ENCODE measurements at places on chromosomes 12 and 14.
A peak's percentile ranks its signal among the peaks of the same experiment; 100 is the strongest.

GRCh38 chr12:69978020-69978419, 153.0 kb downstream of the MYRFL start:
- DNase-seq: no peak

GRCh38 chr14:59131938-59132795, 56.3 kb upstream of the DAAM1 start:
- DNase-seq: no peak

DNA sequence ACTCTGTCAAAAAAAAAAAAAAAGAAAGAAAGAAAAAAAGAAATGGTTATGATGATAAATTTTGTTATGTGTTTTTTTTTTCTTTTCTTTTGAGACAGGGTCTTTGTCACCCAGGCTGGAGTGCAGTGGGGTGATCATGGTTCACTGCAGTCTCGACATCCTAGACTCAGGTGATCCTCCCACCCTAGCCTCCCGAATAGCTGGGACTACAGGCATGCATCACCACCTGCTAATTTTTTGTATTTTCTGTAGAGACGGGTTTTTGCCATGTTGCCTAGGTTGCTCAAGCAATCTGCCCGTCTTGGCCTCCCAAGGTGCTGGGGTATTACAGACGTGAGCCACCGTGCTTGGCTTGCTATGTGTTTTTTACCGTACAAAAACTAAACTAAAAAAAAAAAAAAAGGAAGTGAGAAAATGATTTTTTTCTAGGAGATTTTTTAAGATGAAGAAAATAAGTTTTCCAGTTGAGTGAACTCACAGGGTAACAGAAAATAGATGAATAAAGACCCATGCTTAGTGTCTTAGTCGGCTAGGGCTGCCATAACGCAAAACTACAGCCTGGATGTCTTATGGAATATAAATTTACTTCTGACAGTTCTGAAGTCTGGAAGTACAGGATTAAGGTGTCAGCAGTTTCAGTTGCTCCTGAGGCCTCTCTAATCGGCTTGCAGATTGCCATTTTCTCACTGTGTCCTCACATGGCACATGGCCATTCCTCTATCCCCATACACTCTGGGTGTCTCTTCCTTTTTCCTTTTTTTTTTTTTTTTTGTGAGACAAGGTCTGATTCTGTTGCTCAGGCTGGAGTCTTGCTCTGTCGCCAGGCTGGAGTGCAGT, 13.2 kb upstream of the APOF start:
- no peak for DNase-seq

- DNase-seq: no peak
Measured at GRCh38 chr12:104276273-104277131, 27.0 kb upstream of the EID3 start.

DNA sequence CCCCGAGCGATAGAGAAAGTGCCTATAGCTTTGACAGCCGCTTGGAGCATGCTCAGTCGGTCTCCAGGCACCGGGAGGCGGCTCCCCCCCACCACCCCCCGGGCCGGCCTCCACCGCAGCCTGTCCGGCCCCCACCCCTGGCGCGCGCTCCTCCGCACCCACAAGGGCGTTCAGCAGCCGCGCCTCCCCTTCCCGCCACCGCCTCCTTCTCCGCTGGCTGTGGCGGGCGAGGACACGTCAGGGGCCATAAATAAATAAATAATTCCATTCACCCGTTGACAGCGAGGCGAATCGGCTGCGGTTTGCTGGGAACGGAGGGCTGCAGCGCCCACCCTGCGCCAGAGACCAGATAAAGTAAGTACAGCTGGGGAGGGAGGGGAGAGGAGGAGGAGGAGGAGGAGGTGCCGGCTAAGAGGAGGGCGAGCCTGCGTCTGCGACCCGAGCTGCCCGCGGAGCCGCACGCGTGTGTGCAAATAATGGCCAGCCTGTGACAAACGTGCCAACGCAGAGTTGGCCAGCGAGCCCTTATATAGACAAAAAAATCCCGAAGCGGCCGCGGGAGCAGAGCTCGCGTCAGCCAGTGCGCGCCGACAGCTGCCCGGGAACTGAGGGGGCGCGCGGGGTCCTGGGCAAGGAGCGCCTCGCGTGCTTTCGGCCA, at the start of gene SLC16A7:
TSS of gene SLC16A7 (plus strand) at position 147 of the 658 bp plus-strand sequence. CDS start 108,773 bp downstream, outside the sequence.
- DNase-seq: peak; percentile 69

DNA sequence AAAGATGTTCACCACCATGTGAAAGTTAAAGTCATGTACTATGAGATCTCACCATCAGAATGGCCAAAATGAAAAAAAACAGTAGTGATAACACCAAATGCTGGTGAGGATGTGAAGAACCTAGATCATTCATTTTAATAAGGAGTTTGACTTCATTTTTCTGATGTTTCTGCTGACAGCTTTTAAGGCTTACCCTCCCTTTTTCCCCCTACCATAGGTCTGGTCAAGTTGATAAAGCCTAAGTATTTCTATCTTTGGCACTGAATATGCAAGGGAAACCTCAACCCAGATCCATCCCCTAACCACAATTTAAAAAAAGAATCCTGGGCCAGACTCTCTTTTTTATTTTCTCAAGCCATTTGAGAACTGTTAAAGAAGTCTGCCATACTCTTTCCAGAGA, 689.6 kb upstream of the FOXG1 start:
- no peak for DNase-seq

GRCh38 chr12:126843915-126844669, 1422.9 kb upstream of the TMEM132C start:
- DNase-seq: no peak

GRCh38 chr12:121793440-121793837, at the start of gene RHOF:
RHOF (minus strand) TSS chr12:121793688; CDS start chr12:121793633, 55 bp downstream.
- DNase-seq: no peak

GRCh38 chr12:14272956-14273912, 92.2 kb upstream of the ATF7IP start:
- no peak for DNase-seq

- peak; percentile 85 for DNase-seq
Measured at GRCh38 chr14:73472185-73473114, 14.1 kb upstream of the NUMB start.

DNA sequence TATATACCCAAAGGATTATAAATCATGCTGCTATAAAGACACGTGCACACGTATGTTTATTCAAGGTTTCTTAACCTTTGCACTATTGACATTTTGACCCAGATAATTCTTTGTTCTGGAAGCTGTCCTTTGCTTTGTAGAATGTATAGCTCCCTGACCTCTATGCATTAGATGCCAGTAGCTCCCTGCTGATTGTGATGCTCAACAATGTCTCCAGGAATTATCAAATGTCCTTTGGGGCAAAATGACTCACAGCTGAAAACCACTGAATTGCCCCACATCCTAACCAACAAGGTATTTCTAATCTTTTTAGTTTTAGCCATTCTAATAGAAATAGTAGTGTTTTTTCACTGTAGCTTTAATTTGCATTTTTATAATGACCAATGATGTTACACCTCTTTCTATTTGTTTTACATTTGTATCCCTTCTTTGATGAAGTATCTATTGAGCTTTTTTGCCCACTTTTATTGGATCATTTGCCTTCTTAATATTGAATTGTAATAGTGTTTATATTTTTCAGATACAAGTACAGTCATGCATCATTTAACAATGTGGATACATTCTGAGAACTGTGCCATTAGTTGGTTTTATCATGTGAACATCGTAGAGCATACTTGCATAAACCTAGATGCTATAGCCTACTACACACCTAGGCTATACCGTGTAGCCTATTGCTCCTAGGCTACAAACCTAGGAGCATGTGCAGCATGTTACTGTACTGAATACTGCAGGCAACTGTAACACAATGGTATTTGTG, 10.4 kb upstream of the NOPCHAP1 start:
- no peak for DNase-seq

GRCh38 chr12:96892104-96892503, 15.0 kb upstream of the NEDD1 start:
- no peak for DNase-seq

- no peak for DNase-seq
Measured at GRCh38 chr12:121814429-121815119, 10.8 kb downstream of the SETD1B start.

DNA sequence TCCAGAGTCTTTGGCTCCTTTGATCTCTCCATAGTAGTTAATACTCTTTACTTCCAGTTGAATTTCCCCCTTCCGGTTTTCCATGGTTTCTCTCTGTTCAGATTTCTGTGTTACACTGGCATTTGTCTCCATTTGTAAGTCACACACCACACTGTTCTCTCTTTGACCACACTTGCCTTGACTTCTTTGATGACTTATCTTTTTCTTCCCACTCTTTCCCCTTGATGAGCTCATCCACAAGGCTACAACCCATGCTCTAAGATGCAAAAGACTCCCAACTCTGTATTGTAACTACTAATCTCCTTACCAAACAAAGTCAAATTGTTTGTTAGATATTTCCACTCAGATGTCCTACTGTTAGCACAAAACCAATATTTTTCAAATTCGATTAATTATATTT, 242.7 kb upstream of the E2F7 start:
- DNase-seq: no peak

- no peak for DNase-seq
Measured at GRCh38 chr12:51889216-51890132, 1.6 kb downstream of the ANKRD33 start.

DNA sequence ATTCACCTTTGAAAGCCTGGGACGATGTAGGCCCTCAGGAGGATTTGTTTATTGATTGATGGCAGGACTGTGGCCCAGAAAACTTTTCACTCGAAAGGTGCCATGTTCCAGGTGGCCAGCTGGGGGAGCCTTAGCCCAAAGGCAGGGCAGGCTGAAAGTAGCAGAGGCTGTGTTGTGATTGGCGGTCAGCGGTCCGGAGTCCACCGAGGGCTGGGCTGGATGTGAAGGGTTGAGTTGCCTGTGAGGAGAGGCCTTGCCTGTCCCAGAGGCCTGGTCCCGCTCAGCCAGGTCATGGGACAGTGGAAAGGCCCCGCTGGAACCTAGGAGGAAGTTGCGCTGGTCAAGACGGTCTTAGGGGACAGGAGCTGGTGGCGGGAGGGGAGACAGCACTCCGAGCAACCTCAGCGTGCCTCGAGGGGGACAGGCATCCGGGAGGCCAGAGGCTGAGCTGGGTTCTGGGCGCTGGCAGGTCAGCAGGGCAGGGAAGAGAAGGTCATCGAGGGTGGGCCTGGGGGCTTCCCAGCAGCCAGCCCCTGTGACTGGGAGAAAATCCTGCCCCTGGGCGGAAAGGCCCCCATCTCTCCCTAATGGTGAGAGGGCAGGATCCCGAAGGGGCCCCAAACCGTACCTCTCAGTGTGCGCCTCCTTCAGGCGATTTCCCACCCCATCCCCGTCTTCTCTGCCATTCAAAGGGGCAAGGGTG, 26.3 kb downstream of the CMA1 start:
- DNase-seq: no peak

GRCh38 chr12:90062799-90063198, 354.2 kb upstream of the ATP2B1 start:
- DNase-seq: no peak

GRCh38 chr14:20782280-20782890, 1.3 kb downstream of the RNASE6 start:
- no peak for DNase-seq

DNA sequence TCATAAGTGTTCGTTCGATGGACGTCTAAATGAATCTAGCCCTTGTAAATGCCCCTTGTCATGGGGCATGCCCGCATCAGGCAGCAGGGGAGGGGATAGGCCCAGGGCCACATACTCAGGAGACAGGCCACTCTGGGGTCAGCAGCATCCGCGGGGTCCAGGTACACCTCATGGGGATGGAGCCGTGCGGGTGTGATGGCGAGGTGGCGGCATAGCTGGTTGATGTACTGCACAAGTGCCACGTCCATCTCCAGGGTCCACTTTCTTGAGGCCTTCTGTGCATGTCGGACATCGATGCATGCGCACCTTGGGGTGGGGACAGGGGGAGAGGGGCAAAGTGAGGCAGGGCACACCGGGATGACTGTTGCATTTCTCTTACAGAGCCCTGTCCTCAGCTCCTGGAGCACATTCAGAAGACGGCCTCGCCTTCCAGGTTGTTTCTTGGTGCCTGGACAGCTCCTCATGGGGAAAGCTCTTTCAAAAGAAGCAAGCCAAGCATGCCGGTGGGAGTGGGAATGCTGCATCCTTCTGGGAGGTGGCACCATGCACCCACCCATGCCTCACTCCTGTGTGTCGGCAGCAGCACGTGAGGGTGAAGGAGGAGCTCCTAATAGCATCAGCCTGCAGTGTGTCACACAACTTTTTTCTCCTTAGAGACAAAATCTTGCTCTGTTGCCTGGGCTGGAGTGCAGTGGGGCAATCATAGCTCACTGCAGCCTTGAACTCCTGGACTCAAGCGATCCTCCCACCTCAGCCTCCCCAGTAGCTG, 47.4 kb downstream of the TRAFD1 start:
- DNase-seq: no peak

- no peak for DNase-seq
Measured at GRCh38 chr12:447141-447540, 12.6 kb upstream of the B4GALNT3 start.

- DNase-seq: no peak
Measured at GRCh38 chr14:34463598-34463961, 1.5 kb upstream of the SPTSSA start.

GRCh38 chr12:1644534-1645438, 15.8 kb downstream of the WNT5B start:
- DNase-seq: peak; percentile 93

DNA sequence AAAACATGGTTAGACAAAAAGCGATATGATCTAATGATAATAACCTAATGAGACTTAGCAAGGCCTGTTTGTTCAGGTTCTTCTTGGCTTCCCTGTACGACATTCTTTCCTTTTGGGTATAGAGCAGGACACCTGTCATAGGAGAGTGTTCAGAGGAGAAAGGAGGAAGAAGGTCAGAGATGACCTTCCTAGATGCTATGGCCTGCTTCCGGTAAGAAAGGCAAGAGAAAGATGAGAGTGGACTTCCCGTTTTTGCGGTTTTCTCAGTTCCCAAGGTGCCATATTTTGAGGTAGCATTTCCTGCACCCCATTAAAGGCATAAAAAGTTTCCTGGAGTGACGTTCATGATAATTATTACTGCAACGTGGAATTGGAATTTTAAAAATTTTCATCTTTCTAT, 8.7 kb downstream of the CLEC4E start:
- DNase-seq: no peak

- DNase-seq: no peak
Measured at GRCh38 chr14:106813477-106813823, 1287.1 kb downstream of the TMEM121 start.

Data from cerebellum (tissue), 4 donors.